Muscle of back (tissue), 13 donors: ENCODE measurements at places on chromosomes 16 and 17.

DNA sequence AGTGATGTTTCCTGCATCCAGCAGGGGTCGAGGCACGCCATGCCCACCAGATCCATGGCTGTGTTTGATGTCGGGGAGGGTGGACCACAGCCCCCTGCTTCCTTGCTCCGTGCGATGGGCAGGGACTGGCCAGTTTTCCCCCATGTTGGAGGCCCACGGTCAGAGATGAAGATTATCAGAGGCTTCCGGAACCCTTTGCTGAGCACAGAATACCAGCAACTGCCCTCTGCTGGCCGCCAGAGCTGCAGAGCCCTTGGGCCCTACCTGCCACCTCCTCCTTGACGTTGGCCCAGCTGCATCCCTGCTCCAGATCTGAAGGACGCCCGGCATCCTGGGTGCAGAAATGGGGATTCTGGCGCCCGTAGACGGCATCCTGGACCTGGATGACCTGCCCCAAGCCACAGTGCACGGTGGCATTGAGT is 23.7 kb upstream of the BCO1 start:
- no peak for DNase-seq

DNA sequence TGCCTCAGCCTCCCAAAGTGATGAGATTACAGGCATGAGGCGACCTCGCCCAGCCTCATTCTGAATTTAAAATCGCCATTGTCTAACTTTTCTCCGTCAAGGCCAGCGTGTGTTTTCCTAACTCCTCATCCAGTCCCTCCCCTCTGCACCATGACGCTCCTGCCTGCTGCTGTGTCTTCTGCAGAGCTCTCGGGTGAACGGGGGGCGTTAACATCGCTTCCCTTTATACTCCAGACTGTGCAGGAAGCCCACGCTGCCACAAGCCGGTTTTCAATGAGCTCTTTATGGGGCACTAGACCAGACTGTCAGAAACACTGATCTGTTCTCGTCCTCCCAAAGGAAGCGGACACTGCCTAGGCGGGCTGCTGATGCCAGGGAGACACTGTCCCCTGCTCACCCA is 13.2 kb downstream of the AANAT start:
- DNase-seq: no peak

DNA sequence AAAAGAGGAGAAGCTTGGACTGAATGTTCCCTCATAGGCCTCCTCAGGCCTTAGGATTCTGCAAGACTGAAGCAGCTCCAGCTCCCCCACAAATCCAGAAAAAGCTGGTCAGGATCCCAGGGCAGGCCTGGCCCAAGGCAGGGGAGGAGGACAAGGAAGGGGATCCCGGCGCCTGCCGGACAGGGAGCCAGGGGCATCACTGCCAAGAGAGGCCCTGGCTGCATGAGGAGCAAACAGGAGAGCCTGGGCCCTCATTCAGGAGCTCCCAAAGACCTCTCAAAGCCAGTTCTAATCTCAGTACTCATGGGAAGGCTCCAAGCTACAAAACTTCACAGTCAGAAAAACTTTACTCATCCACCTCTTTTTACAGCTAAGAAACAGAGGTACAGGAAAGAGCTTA is 67.3 kb downstream of the ZNF423 start:
- peak; percentile 33 for DNase-seq

DNA sequence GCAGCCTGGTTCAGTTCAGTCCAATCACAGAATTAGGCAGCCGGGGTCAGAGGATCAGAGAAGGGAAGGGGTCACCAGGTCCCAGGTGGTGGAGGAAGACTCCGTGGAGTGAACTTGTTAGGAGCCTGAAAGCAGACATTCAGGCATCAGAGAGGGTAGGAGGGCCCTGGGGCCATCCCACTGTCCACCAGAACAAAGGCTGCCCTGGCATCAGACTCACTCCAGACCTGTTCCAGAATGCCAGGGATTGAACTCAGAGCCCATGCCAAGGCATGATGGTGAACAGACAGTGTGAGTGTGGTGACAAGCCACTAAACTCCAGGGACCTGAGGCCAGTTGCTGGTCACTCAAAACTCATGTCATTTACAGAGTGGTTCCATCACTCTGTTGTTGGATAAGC is 37.6 kb downstream of the B4GALNT2 start:
- no peak for DNase-seq

GRCh38 chr16:89491238-89491869 is 993 bp upstream of the ANKRD11 start:
- DNase-seq: no peak

DNA sequence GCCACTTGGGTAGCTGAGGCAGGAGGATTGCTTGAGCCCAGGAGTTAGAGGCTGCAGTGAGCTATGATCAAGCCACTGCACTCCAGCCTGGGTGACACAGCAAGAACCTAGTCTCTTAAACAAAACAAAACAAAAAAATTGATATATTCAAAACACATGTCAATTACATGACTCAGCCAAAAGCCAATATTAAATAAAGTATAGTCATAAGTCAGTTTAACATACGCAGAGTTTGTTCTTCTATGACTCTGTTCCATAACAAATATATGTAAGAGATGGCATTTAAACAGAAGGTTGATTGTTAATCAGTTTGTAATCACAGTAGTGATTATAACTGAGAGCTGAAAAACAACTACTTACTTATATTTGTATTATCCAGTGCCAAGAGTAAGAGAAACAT is 106.5 kb downstream of the CDH8 start:
- DNase-seq: no peak
